ENCODE measurements at places on chromosomes 2 and 18.

DNA sequence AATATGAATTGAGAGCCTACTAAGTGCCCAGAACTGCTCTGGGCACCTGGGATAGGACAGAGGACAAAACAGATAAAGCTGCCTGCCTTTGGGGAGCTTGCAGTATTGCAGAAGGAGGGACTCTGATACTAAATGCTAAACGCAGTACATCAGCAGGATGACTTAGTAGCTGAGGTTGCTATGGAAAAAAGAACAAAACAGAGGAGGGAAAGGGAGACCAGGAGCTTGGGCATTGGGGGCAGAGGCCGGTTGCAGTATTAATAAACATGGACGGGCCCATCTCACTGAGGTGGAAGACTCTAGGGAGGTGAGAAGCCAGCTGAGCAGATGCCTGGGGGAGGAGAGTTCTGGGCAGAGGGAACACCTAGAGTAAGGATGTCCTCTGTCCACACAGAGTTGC lies 66.1 kb upstream of the SP3 start:
- no peak for DNase-seq

DNA sequence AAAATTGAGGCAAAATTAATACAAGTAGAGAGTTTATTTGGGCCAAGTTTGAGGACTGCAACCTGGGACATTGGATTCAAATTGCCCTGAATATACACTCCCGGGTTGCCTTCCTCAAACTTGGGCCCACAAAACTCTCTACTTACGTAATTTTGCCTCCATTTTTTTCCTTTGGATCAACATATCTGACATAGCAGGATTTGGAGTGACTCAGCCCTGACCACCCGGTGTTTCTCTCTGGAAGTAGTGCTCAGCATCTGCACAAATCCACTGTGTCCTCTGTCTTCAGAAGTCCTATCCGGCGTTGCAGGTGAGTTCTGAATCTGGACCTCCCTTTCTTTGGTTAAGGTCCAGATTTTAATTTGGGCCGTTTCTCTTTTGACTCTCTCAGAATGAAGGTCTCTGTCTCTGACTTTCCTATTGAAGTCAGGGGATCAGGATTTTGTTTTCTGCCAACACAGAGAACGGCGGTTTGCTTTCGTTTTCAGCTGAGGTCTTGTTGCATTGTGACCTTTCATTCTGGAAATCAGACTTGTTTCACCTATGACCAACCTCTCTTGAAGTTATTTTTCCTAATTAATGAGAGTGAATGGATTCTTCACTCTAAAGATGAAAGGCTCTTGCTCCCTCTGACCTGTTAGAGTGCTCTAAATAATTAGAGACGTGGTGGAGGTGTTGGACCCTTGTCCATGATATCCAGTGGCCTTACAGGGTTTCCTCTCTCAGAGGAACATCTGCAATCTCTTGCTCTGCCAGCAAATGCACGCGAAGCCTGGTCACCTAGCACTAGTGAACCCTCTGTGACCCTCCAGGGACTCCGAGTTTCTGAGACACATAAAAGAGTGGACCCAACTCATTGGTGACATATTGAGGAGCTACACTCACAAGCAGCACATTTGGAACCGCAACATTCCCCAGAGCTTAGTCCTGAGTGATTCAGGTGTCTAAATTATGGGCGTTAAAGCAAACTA lies 13.6 kb downstream of the TCF23 start:
- DNase-seq, result no peak

DNA sequence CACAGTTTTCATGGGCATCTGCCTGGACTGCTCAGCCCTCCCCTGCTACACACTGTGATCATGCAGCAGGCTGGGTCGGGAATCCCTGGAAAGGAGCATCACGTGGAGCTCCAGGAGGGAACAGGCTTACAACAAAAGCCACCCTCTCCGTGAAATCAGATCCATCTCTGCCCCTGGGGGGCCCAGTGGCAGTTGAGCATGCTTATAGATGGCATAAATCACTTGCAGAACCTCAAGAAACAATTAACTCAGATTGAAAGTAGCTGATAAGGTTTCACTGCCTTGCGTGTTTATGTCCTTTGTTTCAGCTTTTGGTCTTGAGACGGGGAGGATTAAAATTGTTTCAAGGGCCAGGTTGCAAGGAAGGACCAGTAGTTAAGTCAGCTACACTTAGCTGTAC lies 354.8 kb upstream of the MEIS1 start:
- no peak for DNase-seq

GRCh38 chr2:64234785-64235184 lies 90.6 kb upstream of the PELI1 start:
- no peak for DNase-seq

- DNase-seq, result no peak
Observed at GRCh38 chr2:156526950-156527636, 90.9 kb downstream of the GPD2 start.

DNA sequence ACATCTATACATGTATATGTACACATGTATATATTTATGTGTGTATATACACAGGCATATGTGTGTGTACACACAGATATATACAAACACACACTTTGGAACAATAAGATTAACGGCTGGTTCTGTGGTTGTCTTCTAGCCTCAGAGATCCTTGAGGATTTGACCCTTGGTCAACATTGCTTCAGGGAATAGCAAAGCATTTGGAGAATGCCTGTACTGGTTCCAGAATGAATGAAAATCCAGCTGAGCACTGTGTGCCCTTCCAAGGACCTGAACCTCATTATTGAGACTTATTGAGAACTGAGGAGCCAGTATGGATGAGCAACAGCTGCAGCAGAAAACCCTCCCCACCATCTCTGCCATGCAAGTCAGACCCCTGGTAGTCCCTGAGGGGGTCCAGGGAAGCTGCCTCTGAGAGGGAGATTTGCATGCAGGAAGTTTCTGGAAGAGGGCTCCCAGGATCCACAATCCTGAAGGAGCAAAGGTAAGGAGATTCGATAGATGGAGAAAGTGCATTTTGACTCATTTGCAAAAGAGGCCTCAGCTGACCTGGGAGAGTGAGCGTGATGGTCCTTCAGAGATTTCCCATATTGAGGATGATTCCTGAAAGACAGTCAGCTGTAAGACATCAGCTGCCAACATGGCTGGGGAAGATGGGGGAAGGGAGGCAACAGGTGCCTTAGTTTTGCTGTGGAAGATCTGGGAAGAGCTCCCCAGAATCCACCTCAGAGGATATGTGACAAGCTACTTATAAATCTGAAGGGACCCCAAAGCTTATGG lies 166.6 kb upstream of the NCKAP5 start:
- DNase-seq, result peak; percentile 56

DNA sequence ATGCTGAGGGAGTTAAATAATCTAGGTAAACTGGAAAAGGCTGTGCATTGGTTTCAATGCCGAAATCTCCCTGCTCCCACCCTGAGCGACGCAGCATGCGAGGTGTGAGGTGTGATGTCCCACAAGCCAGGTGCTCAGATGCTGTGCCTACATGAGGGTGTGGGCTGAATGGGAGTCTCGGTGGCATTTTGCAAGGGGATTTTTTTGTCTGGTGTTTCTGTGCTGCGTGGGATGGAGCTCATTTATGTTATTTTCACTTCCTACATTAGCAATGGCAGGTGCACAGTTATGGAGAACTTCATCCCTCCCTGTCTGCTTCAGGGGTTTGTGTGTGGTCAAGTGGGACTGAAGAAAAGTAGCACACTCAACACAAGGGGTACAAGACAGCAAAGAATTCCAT lies 110.2 kb upstream of the CCDC68 start:
- DNase-seq, result no peak

DNA sequence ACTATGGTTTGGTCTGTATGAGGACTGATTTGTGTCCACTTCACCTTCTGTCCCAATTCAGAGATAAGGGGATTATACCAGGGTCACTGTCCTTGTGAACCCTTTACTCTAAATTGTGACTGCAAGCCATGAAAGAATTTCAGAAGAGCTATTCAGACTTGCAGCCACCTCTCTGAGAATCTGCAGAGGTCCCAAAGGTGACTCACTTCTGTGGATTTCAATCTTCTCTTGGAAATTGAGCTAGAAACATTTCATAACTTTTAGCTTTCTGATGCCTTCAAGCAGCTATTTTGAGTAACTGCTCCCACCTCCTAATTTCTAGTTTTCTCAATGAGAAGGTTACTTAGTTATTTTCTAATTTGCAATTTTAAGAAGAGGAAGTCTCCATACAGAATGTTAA lies 1242.4 kb upstream of the ACVR2A start:
- no peak for DNase-seq

DNA sequence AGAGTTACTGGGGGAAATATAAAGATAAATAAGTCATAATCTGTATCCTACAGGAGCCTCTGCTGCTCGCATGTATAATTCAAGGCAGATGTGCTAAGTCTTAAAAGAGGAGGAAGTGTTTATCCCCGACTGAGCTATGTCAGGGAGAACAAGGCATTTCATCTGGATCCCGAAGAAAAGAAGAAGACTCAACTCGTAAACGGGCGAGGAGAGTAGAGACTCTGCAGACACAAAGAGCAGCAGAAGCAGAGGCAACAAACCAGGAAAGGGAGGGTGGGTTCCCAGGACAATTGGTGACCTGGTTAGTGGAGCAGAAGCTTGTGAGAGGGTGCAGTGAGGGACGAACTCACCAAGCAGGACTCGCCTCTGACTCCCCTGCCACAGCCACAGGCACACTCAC lies 368.6 kb downstream of the EIPR1 start:
- DNase-seq, result no peak

- no peak for DNase-seq
Observed at GRCh38 chr2:230218421-230218820, 1.4 kb downstream of the SP110 start.

- peak; percentile 19 for DNase-seq
Observed at GRCh38 chr2:172813314-172813888, 77.8 kb downstream of the RAPGEF4 start.

GRCh38 chr2:166917415-166917814 lies 29.1 kb downstream of the XIRP2 start:
- no peak for DNase-seq

DNA sequence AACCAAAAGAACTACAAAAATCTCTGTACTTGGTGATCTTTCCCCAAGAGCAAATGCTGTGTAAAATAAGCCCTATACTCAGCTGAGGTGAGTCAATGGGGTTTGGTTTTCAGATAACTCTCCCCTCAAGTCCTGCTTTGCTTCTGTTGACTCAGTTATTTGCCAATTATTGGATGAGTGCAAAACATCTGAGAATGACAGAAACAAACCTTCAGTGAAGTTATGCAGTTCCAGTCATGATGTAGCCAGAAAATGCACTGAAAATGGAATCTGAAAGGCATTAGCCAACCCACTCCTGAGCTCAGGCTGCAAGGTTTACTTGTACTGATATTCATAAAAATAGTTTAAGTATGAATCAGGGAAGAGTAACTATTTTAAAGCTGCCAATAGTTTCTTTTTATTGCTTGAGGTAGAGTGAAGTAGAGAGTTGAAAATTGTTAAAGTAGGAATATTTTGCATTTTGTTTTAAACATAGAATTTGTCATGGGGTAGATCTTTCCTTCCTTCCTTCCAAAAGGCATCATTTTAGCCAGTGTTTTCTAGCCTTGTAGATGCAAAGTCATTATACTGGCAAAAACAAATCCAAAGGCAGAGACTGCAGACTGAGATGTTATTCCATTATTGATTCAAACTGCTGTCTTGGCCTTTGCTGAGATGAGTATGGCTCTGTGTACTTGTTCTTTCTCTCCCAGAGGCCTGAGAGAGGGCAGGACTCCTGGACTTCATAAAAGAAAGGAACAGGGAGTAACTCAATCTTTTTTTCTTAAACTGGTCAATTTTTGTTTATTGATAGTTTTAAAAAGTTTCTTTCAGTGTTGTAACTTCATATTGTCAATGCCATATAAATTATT lies 215.3 kb downstream of the RND3 start:
- no peak for DNase-seq

DNA sequence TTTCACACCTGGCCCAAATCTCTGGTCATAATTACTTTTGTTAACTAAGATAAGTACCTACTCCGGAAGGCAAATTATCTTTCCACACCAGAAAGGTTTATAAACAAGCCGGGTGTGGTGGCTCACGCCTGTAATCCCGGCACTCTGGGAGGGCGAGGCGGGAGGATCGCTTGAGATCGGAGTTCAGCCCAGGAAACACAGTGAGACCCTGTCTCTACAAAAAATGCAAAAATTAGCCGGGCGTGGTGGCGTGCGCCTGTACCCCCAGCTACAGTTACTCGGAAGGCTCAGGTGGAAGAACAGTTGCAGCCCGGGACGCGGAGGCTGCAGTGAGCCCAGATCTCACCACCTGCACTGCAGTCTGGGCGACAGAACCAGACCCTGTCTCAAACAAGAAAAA lies 2.1 kb downstream of the PUM2 start:
- no peak for DNase-seq

- no peak for DNase-seq
Observed at GRCh38 chr2:99903981-99904380, 238.4 kb downstream of the AFF3 start.

GRCh38 chr2:42029639-42030199 lies 18.1 kb upstream of the PKDCC start:
- no peak for DNase-seq

GRCh38 chr18:54859667-54860421 lies 31.6 kb downstream of the RAB27B start:
- DNase-seq, result no peak

- DNase-seq, result no peak
Observed at GRCh38 chr18:34913837-34914661, 127.2 kb upstream of the MAPRE2 start.

GRCh38 chr2:109582928-109583895 lies 30.6 kb downstream of the SEPTIN10 start:
- no peak for DNase-seq

Data from T47D (cell line).